IPS DF 6.9 (cell line): ENCODE measurements at places on chromosomes 2 and 18.

DNA sequence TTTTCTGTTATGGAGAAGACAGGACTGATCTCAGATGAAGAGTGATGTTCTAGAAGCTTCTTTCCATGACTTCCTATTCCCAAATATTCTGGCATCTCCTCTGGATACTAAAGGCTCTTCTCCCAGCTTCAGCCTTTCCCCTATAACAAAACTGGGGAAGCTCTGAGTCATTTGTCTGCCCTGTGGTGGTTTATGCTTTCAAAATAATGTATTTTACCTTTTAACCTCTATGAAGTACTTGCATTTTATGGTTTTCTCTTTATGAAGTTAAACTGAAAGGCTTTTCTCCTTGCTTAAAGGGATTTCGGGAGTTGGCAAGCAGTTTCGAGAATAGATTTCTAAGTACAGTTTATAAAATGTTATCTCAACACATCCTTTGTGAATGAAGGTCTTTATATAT, 104.4 kb downstream of the TANC1 start:
- no peaks in the 10 kb centered on the region for H3K4me1 ChIP-seq
- H3K27me3 ChIP-seq = no peaks in the 10 kb centered on the region
- no peak for DNase-seq
- H3K27ac ChIP-seq = no peak overlapping the region
- no peaks in the 10 kb centered on the region for H3K36me3 ChIP-seq

- DNase-seq = no peak
- H3K36me3 ChIP-seq = no peaks in the 10 kb centered on the region
- no peaks in the 10 kb centered on the region for H3K27me3 ChIP-seq
- H3K4me1 ChIP-seq = peaks cover 1% of the 10 kb centered on the region; the same call in 1 of the 2 replicates
- H3K4me3 ChIP-seq = no peak overlapping the region
These were observed 23.8 kb downstream of the EML4 start for GRCh38 chr2:42192652-42193566.

DNA sequence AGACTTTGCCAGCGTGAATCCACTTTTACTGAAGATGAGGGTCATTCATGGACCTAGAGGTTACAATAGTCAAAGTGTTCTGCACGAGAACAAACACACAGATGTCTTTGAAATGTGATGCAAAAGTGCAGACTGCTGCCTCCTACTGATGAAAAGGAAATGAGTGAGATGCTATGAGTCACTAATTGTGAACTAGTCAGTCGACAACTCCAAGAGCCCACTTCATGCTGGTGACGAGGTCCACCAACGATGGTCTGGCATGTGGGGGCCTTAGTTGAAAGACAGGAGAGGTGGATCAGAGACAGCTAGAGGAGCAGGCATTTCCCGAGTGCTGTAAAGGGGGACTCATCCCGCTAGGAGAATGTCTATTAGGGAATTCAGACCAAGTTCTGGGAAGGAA, 17.1 kb upstream of the ZNF236 start:
- no peak overlapping the region for H3K27ac ChIP-seq
- H3K27me3 ChIP-seq = no peaks in the 10 kb centered on the region
- no peak for DNase-seq

GRCh38 chr2:205409411-205409810, 272.9 kb upstream of the NRP2 start:
- no peaks in the 10 kb centered on the region for H3K36me3 ChIP-seq
- H3K4me3 ChIP-seq = no peak overlapping the region
- no peaks in the 10 kb centered on the region for H3K27me3 ChIP-seq
- H3K4me1 ChIP-seq = no peaks in the 10 kb centered on the region

- H3K4me3 ChIP-seq = no peak overlapping the region
- no peaks in the 10 kb centered on the region for H3K4me1 ChIP-seq
- no peaks in the 10 kb centered on the region for H3K27me3 ChIP-seq
- DNase-seq = no peak
- H3K27ac ChIP-seq = no peak overlapping the region
These were observed 534.8 kb upstream of the LRRTM4 start for GRCh38 chr2:78056976-78057375.

- no peaks in the 10 kb centered on the region for H3K36me3 ChIP-seq
- no peaks in the 10 kb centered on the region for H3K4me1 ChIP-seq
- no peak overlapping the region for H3K4me3 ChIP-seq
- no peak overlapping the region for H3K27ac ChIP-seq
- no peak for DNase-seq
These were observed 1138.2 kb upstream of the TMEFF2 start for GRCh38 chr2:193332941-193333340.
